Renal cortex interstitium (tissue), 15 donors: ENCODE measurements at places on chromosomes 5 and 9. TPM values are rescaled to one million over a fixed set of nuclear protein-coding genes. Genes with fewer than 3 reads are reported as not detected.

Gene AQP7
- 23.6 TPM for polyA plus RNA-seq

DNA sequence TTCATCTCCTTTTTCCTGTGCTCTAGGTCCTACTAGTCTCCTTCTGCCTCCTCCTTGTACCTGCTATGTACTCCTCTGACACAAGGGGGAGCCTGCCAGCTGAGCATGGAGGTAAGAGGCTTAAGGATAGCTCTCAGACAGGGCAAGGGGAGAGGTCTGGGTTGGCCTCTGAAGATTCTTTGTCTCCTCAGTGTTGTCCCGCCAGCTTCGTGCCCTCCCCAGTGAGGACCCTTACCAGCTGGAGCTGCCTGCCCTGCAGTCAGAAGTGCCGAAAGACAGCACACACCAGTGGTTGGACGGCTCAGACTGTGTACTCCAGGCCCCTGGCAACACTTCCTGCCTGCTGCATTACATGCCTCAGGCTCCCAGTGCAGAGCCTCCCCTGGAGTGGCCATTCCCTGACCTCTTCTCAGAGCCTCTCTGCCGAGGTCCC lies 3.8 kb downstream of the CREB3 start:
- no peak for DNase-seq

Gene IL13
- polyA plus RNA-seq: not detected

DNA sequence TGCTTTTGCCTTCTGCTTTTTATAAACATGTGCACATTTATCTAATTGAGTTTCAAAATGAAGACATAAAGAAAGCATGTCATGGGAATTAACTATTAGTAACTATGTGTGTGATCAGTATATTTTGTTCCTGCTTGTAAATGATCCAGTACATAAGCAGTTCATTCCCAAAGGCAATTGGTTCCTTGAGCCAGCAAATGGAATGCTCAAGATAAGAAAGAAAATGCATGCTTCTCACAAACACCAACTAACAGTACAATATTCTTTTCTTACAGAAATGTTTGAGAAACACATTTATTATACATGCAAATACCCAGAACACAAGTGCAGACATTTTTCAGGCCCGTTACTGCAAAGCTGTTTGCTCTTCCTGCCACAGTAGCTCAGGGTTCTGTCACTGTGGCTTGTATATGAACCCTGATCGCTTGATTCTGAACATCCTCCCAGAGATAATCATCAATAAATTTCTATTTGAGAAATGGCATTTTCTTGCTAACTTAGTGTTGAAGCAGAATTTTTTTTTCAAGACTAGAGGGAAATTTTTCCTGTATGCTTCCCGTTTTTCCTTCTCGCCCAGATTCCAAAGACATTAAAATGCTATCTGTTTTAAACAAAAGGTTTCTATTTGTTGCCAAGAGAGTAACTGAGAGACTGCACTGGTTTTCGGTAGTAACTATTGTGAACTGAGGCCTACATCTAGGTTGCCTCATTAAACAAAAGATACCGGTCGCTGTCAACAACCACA lies 1.9 kb downstream of the GNAQ start:
- no peak for DNase-seq

DNA sequence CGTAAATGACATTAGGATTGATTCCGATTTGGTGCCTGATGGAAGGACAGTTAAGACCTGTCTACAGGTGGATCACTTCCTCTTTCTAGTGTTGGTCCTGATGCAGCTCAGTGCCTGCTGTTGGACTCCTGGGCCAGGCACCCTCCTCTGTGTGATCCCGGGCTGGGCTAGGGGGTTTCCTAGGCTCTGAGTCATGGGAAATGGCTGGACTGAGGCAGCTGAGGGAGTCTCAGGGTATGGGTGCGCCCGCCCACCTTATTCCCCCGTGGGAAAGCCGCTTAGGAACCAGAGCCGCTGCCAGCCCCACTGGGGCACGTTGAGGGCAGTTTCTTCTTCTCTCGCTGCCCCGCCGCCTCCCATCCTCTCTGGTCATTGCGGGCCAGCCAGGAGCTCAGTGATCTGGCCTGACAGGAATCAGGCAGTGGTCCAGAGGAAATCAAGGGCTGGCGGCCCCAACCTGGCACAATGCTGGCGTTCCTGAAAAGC lies 12.9 kb downstream of the TCF7 start:
- no peak for DNase-seq

Gene PCDHB16
- polyA plus RNA-seq: 5.1 TPM

GRCh38 chr5:123940416-123940815 lies 428.4 kb downstream of the CSNK1G3 start:
- no peak for DNase-seq
